ENCODE measurements at places on chromosomes 5 and 9.

DNA sequence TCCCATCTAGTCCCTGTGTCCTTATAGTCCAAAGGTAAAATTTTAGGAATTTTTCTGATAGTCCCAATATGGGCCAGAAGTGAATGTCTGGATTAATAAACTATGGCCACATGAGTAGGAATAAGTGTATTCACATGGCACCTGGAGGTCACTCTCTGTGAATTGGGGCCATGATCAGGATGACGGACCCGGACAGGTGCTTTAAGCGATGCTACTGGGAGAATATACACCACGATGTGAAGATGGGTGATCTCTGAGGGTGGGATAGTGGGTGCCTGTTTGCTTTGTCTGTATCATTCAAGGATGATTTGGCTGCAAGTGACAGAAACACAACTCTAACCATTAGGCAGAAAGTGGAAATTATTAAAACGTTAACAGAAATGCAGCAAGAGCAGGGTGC, 101.2 kb downstream of the UGCG start:
- no peak for DNase-seq

- no peak for DNase-seq
These were observed 60.5 kb downstream of the PTCD2 start for GRCh38 chr5:72380492-72381274.

DNA sequence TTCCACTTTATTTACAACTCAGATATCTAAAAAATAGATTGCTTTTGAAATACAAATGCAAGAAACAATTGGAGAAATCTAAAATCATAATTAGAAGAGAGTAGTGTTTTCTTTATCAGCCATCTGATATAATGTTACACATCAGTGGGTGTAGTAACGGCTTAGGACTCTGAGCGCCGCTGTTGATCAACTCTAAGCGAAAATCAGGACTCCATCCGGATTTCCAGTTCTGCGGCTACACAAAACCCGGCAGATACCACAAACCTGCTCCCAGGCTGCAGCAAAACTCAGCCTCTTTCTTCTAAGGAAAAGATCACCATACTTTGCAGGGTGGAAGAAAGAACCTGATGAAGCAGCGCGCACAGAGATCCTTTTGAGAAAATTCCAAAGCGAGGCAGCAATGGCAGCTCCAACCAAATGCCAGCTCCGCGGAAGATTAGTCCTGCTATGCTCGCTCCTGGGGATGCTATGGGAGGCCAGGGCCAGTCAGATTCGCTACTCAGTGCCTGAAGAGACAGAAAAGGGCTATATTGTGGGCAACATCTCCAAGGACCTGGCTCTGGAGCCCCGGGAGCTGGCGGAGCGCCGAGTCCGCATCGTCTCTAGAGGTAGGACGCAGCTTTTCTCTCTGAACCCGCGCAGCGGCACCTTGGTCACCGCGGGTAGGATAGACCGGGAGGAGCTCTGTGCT, at the start of gene PCDHGA9:
Gene PCDHGA9, plus strand, starts transcription at position 226 of the 691 bp plus-strand sequence. Its CDS starts 175 bp downstream, at position 401.
- DNase-seq, result no peak

GRCh38 chr9:28037968-28038367, 464.7 kb upstream of the C9orf72 start:
- no peak for DNase-seq
